Immature natural killer cell (primary cell): ENCODE measurements at places on chromosomes 12 and 14.

DNA sequence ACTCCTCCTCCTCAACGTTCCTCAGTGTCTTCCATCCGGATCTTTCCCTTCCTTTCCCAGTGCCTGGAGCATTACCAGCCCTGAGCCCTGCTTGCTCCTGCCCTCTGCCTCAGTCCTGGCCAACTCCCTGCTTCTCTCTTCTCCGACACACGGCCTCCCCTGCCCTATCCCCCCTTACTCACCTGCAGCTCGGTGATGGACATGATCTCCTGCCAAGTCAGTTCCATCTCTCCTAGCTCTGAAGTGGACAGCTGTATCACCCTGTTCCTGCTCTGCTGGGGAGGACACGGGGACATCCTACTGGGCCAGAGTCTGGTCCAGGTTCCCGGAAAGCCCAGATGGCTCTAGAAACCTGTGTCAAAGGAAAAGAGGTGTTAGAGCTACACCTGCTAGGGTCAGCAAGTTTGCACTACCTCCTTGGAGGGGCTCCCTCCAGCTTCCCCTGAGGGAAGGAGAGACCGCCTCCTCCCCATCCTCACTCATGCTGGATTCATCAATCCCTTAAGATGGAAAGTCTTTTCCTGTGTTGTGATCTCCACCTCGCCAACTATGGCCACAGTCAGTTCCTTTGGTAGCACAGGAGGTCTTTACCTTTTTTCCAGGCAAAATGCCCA, 5.8 kb downstream of the NFE2 start:
- no peak for DNase-seq

- peak; percentile 40 for DNase-seq
These were observed 262.6 kb upstream of the BTG1 start for GRCh38 chr12:92408072-92408900.

DNA sequence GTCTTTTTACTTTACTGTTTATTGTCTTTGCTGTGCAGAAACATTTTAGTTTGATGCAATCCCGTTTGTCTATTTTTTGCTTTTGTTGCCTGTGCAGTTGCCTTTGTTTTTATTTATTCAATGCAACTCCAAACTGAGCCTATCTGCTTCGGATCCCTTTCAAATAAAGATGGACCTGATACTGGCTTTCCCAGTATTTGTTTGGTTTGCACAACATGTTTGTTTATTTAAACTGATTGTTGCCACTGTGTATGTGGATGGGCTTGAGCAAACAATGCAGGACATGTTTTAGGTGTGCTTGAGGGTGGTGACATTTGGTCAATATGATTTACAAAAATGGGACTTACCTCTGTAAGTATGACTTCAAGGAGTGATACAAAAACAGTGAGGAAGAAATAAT, 6.7 kb downstream of the TRHDE start:
- DNase-seq, result no peak

DNA sequence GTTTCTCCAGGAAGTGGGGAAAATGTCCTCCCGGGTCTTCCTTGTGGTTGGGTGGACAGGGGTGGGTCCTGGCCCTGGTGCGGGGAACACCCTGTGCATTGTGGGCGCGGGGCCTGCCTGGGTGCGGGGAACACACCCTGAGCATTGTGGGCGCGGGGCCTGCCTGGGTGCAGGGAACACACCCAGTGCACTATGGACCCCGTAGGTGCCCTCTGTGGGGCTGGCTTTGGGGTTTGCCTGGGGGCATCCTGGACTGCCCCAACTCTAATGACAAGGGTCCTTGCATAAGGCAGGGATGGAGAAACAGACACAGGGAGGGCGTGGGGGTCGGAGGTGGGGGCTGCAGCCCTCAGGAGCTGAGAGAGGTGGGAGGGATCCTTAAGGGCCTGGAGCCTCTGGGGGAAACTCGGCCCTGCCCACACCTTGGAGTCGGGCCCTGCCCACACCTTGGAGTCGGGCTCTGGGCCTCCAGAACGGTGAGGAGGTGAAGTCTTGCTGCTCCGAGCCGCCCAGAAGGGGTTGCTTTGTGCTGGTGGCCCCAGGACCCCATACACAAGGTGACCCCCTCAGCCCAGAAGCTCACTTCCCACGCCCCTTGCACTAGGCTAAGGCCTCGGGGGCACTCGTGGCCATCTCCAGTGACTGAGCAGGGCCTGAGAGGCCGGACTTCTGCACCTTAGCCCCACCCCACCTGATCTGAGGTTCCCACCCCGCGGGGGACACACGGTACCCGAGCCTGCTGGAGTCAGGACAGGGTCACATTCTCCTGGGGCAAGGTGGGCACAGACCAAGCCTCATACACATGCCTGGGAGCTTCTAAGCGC, 69.3 kb downstream of the GALNT9 start:
- no peak for DNase-seq

DNA sequence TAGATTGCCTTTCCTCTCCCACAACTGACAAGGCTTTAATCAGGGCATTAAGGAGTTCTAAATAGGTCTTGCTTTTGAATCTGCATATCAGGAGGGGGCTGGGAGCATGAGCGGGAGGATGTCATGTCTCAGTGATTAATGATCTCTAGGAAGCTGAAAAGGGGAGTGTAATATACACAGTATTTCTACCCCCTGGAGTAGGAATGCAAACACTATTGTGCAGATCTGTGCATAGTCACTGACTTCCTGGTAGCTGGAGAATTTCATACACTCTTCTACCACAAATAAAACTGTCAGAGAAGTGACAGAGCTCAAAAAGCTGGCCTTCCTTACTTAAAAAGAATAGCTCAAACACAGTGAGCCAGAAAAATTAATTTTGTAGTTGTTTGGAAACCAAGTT, 65.8 kb downstream of the RIC8B start:
- DNase-seq, result no peak

DNA sequence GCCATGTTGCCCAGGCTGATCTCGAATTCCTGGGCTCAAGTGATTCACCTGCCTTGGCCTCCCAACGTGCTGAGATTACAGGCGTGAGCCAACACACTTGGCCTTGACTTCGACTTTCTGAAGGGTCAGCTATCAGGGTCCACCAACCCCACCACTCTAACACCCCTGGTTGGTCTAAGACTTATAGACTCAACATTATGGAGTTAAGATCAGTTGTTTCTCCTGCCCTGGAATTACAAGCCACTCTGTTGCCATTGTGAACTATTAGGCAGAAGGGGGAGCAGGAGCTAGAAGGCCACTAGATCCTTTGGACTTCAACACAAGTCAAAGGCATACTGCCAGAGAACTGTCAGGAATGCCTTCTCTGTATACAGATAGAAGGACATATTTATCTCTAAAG, 1.9 kb upstream of the PSMB11 start:
- DNase-seq, result no peak

GRCh38 chr12:53652366-53652765, 23.5 kb downstream of the ATP5MC2 start:
- no peak for DNase-seq

GRCh38 chr14:29271669-29272068, 505.1 kb downstream of the FOXG1 start:
- DNase-seq, result no peak

DNA sequence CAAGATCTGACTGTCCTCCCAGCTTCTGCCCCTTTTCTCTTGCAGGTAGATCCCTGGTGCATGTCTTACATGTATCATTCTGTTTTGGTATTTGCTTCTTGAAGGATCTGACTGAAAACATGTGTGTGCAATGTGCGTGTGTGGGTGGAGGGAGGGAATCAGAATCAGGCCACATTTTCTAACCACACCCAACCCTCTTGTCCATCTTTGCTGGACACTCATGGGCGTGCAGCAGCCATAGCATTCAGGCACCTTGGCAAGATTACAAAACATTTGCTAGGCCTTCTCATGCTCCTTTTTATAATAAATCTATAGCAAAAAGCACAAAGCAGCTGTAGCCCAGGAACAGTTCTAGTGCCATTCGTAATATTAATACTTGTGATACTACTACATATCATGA, 233.6 kb upstream of the E2F7 start:
- no peak for DNase-seq

DNA sequence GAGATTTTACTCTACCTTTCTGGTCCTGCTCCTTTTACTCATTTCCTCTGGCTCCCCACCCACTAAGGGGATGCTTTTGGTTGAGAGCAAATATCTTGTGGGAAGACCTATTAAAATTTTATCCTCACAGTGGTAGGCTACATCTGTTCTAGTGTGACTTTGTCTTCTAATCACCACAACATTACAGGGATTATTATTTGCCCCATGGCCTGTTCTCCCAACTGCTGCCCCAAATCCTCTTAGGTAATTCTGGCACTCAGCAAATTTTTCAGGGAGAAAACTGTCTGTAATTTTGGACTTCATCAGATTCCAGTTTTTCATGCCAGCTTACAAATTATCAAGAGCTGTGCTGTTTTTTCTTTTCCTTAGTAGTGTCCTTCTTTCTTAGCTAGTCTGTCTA, 172.3 kb downstream of the GPHN start:
- DNase-seq, result no peak

- DNase-seq, result no peak
These were observed 25.1 kb upstream of the SLC8A3 start for GRCh38 chr14:70213721-70214282.

- DNase-seq, result peak; percentile 21
These were observed 15.8 kb downstream of the VDR start for GRCh38 chr12:47889040-47889439.

GRCh38 chr14:102898776-102899515, 23.5 kb upstream of the AMN start:
- DNase-seq, result no peak

DNA sequence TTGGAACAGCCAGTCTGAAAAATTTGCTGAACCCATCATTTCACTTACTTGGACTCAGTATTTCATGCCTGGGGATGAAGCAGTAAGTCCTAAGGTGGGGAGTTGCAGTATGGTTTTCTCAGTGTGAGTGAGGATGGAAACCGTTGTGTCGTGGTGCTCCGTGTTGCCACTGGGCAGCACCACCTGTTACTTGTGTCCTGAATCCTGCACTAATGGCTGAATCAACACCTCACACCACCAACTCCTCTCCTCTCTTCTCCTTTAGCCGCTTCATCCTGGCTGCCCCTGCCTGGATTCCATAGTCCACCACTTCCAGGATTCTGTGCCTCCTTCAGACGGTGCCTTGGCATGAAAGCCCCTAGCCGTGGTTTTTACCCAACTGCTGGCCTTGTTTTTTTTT, 3.0 kb upstream of the EP400 start:
- DNase-seq, result no peak

- DNase-seq, result no peak
These were observed 389.7 kb downstream of the AACS start for GRCh38 chr12:125454786-125455480.

- DNase-seq, result no peak
These were observed 69.3 kb downstream of the ELK3 start for GRCh38 chr12:96263449-96263902.

DNA sequence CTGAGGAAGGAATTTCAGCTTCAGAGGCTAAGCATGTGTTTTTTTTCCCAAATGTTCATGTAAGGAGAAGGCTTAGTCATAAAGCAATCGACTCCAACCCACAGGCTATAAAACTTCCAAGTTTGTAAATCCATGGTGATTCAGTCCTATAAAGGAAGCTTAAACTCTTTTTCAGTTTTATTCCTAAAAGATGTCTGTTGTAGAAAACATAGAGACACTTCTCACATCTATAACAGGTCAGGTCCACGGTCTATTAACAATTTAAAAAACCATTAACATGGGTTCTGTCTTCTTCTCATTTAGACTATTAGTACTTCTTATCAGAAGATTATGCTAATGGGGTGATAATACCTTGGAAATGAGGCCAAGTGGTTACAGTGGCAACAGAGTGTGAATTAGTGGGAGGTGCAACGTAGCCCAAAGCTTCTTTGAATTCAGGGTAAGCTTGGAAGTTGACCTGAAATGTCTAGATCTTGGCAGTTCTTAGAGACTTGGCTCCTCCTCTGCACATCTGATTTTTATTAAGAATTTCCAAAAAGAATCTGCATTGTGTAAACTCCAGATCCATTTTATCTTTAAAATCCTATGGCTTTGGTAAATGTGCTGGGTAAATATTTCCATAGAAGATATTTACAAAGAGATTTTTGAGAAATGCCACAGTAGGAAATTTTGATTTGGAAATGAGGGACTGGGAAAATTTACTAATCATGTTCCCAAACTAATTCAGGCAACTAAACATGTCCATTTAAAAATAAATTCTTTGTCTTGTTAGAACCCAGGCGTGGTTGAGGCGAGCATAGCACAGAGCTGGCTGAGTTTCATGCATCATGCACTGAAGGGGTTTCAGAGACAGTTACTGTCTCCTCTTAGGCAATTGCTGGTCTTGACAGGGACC, 86.4 kb downstream of the EML1 start:
- no peak for DNase-seq

DNA sequence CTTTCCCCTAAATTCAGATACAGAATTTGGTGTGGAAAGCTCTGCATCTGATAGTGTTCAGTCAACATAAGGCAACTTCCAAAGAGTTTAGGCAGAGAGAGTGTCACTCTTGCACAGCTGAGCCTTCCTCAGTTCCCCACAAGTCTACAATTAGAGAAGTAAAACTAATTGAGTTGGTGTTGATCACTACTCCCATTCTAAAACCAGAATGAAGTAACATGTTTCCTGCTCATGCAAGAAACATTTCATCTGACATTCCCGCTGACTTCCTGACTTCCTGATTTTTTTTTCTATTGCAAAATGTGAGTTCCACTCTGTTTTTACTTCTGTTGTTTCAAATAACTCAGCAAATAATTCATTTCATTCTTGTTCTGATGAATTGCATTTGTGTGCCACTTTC, 271.0 kb downstream of the ALG10B start:
- no peak for DNase-seq
